ENCODE measurements at places on chromosomes 2 and 18. TPM values are rescaled to one million over a fixed set of nuclear protein-coding genes. Genes with fewer than 3 reads are reported as not detected.

GRCh38 chr18:1559563-1559962 is 654.9 kb downstream of the ADCYAP1 start:
- no peak for DNase-seq

DNA sequence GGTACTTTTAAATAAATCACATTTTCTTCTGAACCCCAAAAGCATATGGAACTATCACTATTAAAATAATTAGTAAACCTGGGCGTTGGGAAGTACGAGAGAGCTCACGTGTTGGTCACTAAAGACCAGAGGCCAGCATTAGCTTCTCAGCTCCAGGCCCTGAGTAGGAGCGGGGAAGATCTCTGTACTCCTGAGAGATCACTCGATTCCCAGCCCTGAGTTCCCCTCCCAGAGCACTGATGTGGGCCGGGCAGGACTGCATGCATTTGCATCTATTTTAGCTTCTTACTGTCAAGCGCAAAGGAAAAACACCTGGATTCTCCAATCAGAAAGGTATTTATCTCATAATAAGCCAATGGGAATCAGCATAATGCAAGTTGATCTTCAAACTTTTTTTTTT is 6.2 kb downstream of the PXDN start:
- no peak for DNase-seq

DNA sequence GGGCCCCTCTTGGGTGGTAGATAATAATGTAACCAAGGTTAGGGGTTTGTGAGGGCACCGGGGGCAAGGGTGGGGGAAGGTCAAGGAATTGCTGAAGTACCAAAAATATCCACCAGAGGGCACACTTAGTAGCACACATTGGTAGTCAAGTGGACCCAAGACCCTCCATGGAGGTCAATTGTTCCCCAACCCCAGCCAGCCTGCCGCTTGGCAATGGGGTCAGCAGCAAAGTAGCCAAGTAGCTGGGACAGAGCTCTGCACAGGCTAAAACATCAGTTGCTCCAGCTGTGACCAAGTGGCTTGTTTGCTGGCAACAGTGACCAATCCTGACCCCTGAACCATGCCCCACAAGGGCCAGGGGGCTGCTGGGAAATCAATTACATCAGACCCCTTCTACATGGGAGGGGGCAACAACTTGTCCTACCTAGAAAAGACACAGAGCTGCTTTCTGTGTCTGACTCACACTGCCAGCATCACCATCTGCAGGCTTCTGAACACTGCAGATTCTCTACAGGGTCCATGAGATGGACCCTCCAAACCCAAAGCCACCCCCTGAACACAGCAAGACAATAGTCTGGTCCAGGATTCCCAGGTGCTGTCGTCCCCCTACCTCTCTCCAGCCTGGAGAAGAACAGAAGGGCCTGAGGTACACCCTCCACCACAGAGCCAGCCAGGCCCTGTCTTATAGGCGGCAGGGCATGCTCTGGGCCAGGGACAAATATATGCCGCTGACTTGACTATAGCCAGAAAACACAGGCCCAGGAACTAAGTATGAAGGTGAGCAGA is 76.0 kb downstream of the EMX1 start:
- no peak for DNase-seq

DNA sequence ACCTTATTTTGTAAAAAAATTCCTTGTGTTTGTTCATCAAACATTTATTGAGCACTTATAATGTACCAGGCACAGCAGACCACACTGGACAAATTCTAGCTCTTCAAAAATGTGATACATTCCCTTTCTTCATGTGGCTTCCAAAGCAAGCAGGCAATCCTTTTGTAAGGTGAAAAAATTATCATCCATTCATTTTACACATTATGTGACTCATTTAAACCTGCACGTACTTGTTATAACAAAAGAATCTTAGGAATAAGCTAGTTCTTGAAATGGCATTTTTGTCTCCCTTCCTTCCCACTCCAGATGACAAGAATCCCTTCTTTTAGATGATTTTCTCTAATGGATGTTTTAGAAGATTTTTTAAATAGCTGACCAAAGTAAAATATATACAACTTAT is 104.6 kb downstream of the KLF7 start:
- no peak for DNase-seq

GRCh38 chr18:27447930-27448329 is 262.8 kb upstream of the CHST9 start:
- DNase-seq = no peak

DNA sequence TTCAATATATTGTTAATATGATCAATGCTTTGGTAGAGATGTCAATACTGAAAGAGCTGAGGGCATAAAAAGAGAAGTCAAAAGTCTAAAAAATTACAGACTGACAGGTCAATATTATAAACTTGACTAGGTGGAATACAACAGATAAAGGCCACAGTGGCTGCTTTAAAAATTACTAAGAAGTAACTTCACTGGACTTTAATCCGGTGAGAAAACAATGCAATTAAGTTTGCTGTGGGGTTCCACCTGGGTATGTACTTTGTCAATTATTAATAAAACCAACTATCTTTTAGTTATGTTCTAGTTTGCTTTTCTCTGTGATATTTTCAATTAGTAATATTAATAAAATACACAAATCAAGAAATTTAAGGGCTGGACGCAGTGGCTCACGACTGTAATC is 44.7 kb downstream of the RAPH1 start:
- DNase-seq = no peak

GRCh38 chr18:35710581-35710980 is 129.0 kb downstream of the GALNT1 start:
- DNase-seq = no peak

DNA sequence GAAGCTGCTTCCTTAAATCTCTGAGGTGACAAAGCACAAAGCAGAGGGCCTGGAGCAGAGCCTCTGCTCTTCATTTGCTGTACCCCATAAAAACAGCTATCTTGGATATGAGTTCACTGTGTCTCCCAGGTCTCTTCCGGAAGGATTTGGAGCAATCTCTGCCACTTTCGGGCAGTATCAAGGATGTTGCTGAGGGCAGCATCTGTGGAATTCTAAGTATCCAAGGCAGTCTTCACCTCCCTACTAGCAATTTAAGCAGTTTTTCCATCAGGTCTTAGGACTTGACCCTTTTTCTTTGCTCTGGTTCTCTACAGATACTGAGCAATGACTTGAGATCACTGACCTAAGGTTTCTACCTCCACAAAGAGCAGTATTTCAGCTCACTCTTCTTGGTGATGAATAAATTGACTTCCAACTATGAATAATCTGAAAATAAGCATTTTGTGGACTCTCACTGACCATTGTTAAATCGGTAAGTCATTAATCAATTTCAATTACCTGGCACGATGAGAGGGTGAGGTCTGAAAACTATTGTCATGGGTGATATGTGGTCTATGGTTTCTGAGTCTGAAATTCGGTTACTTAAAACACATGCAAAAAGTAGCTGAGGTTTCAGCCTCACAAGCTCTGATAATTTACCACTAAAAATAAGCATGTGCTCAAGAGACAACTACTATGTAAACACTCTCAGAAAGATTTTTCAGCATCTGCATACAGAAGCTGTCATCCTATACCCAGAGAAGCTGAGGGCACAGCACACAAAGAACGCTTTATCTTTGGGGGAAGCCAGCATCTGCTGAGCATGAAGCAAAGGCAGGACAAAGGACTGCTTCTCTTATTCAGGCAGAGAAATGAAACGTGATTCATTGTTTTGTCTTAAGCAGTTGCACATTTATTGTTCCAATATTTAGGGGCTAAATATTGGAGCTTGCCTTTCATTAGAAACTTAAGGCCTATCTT is 32.1 kb upstream of the SPATS2L start:
- no peak for DNase-seq

- DNase-seq = no peak
Observed at GRCh38 chr2:205709319-205709718, 27.0 kb downstream of the NRP2 start.

- DNase-seq = no peak
Observed at GRCh38 chr2:201774546-201774945, 6.2 kb downstream of the ALS2 start.

DNA sequence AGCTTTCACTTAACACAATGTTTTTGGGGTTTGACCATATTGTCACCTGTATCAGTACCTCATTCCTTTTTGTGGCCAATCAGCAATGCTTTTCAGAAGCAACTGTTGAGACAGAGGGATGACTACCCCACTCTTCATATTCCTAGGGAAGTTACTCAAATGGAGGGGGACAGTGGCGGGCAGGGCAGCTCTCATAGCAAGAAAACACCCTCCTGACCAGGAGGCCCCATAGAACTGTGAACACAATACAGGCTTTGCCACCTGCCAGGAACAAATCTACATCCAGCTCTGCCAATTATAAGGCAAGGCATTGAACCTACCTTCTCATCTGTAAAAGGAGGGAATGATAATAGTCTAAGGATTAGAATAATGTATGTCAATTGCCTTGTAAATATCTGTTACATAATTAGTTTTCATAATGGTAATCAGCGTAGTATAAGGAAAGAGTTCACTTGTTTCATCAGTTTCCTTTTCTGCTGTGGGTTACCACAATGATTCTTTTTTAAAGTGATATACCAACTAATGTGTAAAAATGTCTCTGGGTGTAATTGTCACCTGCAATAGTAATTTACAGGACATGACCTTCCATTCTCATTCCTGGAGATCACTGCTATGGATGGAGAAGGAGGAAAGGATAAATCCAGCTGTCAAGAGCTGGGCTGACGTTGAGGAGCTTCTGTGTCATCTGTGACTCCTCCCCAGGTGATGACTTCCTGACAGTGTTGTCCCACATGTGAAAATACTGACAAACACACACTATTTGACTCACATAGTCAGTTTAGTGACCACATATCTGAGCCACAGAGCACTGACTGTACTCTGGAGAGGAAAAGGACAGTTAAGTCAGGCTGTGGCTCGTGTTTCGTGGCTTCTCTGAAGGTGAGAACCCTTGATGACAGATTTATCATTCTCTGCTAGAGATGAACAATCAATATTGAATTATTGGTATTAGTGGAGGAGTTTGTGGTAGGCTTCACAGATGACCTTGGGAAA is 13.5 kb downstream of the ALPK2 start:
- no peak for DNase-seq

GRCh38 chr2:158464426-158465281 is 7.9 kb downstream of the PKP4 start:
- DNase-seq = no peak

DNA sequence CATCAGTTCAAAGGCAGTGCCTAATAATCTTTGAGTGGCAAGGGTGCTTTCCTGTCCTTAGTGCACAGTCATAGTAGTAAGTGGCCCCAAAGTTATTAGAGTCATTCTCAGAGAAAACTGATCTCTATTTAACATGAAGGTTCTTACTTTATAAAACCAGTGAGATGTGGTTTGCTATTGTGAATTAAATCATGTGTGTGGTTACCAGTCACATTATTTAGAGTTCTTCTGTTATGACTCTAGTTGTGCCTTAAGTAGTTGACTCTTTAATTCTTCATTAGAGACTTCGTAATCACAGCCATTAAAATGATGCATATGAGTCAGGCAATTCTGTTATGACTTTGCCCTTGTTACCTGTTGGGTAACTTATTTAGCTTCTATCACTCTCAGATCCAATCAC is 1392.9 kb upstream of the ACVR2A start:
- no peak for DNase-seq

DNA sequence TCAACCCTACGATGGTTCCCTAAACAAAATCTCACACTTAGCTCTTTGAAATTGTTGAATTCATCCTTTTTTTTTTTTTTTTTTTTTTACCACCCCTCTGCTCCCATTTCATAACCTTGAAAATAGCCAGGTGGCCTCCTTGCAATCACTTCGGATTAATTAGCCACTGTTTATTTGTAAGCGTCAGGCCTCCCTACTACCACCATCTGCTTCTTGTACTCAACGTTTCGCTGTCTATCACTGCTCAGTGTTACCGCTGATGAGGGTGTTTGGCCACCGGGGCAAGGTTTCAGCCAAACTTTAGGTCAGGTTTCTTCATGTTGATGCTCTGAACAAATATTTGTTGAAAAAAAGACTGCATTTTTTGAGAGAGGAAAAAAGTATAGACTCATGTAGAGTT is 183.2 kb downstream of the EPHA4 start:
- no peak for DNase-seq

GRCh38 chr2:64932371-64933216 is 56.6 kb upstream of the SLC1A4 start:
- no peak for DNase-seq

GRCh38 chr2:119069781-119070180 is 88.8 kb downstream of the C1QL2 start:
- DNase-seq = no peak

- DNase-seq = no peak
Observed at GRCh38 chr2:190947711-190948251, 66.2 kb downstream of the STAT1 start.

DNA sequence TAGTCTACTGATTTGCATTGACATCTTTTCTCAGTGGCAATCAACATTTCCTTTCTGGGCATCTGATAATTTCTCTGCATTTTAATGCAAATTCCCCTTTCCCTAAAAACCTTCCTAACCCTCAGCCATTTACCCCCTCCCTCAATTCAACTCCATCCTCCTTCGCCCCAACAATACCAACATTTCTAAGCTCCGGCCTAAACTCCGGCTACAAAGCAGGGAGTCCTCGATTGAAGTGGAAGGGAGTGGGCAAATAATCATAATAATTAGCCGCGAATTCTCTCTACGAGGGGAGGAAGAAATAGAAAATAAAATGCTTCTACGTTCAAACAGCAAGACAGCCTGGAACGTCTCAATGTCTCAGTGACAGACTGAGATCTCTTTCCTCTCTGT is 4.6 kb downstream of the BCL11A start:
- DNase-seq = no peak

DNA sequence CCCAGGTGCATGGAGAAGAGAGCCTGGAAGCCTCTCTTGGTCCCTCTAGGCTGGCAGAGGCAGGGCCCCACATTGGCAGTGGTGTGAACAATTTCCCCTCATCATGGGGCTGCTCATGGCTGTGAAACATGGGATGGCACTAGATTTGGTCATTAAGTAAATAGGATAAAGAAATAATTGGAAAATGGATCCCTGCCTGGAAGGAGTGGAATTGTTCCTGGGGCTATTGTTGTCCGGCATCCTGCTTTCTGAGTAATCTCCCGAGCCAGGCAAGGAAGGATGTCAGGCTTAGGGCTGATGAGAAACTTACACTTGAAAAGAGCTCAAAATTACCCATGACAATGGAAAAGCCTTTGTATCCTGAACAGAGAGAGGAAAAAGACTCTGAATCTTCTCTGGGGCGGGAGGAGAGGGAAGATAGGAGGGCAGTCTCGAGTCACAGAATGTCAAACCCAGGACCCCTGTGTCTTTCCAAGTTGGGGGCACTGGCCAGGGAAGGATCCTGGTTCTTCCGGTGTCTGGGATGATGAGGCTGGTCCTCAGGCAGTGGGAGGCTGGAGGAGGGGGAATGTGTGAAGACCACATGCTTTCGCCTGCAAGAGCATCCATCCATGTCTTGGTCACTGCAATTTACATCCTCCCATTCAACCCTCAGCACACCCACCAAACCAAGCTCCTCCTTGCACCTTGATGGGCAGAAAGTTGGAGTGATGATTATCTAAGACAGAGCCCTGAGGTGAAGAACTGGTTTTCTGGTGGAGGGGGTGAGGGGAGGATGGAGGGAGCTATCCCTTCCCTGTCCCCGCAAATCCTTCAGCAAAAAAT is 27.1 kb upstream of the STEAP3 start:
- DNase-seq = no peak

AQP12B gene
- polyA plus RNA-seq = not detected

PPM1G gene
- 31.2 TPM for polyA plus RNA-seq

SAG gene
- not detected for polyA plus RNA-seq

ANKRD30BL gene
- polyA plus RNA-seq = not detected

HOXD12 gene
- polyA plus RNA-seq = not detected

All from heart left ventricle (tissue), 16 donors.